CD4-positive, alpha-beta T cell (primary cell): ENCODE measurements at places on chromosomes 11 and 22.

GRCh38 chr11:134475951-134476350 lies 63.9 kb upstream of the B3GAT1 start:
- no peaks in the 10 kb centered on the region for H3K4me1 ChIP-seq
- no peaks in the 10 kb centered on the region for H3K36me3 ChIP-seq
- peaks cover 12% of the 10 kb centered on the region for H3K27me3 ChIP-seq
- DNase-seq, result no peak
- no peak overlapping the region for H3K27ac ChIP-seq

DNA sequence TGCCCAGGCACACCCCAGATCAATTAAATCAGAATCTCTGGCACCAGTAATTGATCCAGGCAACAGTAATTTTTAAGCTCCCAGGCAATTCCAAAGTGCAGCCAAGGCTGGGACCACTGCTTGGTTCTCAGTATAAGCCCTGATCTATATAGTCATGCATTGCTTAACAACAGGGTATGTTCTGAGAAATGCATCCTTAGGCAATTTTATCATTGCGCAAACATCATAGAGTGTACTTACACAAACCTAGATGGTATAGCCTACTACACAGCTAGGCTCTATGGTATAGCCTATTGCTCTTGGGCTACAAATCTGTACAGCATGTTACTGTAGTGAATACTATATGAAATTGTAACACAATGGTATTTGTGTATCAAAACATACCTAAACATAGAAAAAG lies 651 bp upstream of the C11orf42 start:
- no peak overlapping the region for H3K4me3 ChIP-seq
- no peak for DNase-seq
- H3K27ac ChIP-seq, result no peak overlapping the region

DNA sequence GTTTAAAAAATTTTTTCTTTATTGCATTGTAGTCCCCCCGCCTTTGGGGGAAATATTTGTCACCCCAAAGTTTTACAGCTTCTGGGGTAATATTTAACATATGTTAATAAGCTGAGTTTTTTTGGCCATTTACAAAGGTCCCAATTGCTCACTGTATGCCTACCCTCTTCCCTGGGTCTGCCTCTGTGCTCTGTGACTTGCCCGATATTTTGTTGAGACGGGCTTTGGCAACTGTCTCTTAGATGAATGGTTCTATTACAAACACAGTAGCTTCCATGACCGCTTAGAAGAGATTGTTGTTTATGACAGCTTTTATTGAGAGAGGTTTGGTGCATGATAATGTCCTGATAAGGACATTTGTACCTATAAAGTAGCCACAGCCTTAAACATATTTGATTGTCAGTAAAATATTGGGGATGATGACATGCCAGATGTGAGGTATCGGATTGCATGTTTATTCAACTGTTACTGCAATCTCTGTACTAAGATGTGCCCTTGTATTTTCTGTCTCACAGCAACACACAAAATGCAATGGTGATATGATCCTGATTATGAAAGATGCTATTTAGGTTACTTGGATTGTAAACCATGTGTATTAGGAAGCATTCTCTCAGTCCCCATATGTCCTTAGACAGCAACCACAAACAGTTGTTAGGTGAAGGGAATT lies 103.1 kb downstream of the TEAD1 start:
- no peak for DNase-seq
- no peaks in the 10 kb centered on the region for H3K36me3 ChIP-seq
- H3K27ac ChIP-seq, result no peak overlapping the region

DNA sequence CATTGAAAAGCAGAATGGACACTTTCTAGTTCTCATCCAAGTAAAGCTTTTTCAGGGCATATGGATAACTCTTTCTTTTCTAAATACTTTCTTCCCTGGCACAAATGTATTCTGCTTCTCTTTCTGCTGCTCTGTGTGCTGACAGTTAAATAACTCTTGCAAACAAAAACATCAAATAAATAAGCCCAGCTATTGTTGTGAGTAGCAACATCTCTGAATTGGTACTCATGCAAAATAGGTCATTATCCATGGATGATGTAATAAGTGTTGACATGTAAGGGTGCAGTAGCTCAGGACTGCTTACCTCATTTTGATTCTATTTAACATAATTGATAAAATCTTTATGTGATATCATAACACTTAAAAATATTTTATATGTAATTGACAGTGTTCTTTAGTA lies 164.3 kb downstream of the MSANTD4 start:
- DNase-seq, result no peak
- no peaks in the 10 kb centered on the region for H3K4me1 ChIP-seq
- no peak overlapping the region for H3K27ac ChIP-seq
- H3K4me3 ChIP-seq, result no peak overlapping the region
- H3K27me3 ChIP-seq, result no peaks in the 10 kb centered on the region

GRCh38 chr11:67700548-67701262 lies 26.3 kb upstream of the ALDH3B2 start:
- DNase-seq, result no peak
- H3K4me1 ChIP-seq, result no peaks in the 10 kb centered on the region
- H3K27ac ChIP-seq, result no peak overlapping the region

DNA sequence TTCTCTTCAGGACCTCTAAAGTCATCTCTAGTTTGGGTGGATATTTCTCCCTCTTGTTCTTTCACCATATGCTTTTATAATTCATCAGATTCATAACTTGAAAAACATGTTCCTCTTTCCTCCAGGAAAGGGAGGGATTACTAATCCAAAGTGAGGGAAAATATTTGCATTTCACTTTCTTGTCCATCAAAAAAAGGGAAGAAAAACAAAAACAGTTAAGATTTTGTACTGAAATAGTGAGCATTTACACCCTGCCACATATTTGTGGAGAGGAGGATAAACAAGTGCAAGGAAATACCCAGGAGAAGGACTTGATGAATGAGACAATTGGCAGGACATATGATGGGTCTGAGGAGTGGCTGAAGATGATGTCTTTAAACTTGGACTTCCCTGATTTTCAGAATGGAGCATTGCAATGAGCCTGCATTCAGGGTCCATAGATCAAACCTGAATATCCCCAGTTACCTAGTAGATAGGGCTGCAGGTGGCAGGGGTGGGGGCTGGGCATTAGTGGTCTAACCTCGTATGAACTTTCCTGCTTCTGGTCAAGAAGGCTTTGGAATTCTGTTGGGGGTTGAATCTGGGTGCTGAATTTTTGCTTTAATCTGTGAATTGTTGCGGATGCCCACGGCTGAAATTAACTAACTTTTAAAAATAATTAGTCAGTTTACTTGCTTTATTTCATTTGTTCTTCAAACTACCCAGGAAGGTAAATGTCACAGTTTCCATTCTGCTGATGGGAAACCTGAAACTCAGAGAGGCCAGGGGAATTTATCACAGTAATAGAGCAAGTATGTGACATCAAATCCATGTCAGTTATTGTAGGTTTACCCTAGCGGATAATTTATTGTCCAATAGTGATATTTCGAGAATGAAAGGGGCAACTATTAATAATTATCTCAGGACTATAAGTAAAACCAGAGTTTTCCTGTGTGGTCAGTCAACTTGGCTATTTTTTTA lies 36.9 kb upstream of the TMEM123 start:
- no peaks in the 10 kb centered on the region for H3K27me3 ChIP-seq
- DNase-seq, result no peak
- H3K36me3 ChIP-seq, result no peaks in the 10 kb centered on the region
- H3K4me1 ChIP-seq, result no peaks in the 10 kb centered on the region

DNA sequence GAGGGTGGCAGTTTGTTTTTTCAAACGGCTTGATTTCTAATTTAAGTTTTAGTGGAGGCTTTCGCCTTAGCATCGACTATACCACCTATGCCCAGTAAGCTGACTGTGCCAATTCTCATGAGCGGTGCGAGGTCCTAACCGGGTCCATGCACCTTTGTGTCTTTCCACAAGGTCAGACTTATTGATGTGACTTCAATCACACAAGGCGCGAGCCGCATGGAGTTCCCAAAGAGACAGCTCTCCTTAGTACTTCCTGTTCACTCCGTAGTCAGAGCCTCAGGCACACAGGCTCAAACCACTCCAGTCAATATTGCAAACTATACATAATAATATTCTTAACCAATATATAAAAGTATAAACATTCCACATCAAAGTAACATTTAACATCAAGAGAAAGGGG lies 18.2 kb downstream of the ST14 start:
- peaks cover 5% of the 10 kb centered on the region for H3K27me3 ChIP-seq
- H3K27ac ChIP-seq, result no peak overlapping the region
- H3K36me3 ChIP-seq, result no peaks in the 10 kb centered on the region
- H3K4me3 ChIP-seq, result no peak overlapping the region

DNA sequence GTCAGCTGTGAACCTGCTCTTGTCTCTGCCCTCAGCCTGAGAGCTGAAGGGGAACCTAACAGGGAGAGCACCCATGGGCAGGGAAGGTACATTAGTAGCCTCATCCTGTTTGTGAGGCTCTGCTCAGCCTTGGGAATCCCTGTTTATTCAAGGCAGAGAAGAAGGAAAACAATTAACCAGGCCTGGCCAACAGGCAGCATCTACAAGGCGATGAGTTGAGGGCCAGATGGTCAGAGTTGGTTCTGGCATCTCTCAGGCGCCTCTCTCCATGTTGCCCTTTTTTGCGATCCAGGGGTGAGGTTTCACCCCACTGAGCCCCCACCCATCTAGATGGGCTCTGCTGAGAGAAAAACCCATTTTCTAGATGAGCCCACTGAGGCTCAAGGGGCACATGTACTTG lies 54.0 kb upstream of the TOP3B start:
- no peaks in the 10 kb centered on the region for H3K27me3 ChIP-seq
- H3K4me3 ChIP-seq, result no peak overlapping the region
- H3K36me3 ChIP-seq, result no peaks in the 10 kb centered on the region
- H3K4me1 ChIP-seq, result no peaks in the 10 kb centered on the region

GRCh38 chr22:49469896-49470740 lies 357.6 kb downstream of the BRD1 start:
- no peaks in the 10 kb centered on the region for H3K4me1 ChIP-seq
- H3K27ac ChIP-seq, result no peak overlapping the region
- no peaks in the 10 kb centered on the region for H3K36me3 ChIP-seq
- DNase-seq, result no peak
